ENCODE measurements at places on chromosomes 2 and 18.
A peak's percentile ranks its signal among the peaks of the same experiment; 100 is the strongest.

DNA sequence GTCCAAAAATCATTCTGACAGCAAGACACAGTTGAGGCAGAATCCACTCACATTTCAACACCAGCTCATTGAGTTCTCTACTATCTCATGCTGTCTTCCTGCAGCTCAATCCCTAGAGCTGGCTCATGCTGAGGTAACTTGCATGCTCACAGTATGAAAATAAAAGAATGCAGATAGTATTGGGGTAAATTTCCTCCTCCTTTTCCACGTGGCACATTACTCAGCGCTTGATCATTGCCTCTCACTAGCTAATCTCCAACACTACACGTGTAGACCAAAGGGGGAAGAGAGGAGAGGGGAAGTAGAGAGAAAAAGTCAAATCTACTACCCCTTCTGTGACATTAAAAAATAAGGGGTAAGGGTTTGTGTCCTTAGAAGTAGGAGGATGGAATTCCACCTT is 300.6 kb downstream of the AFF3 start:
- no peak for DNase-seq

- DNase-seq, result no peak
Measured at GRCh38 chr2:240594511-240595380, 8.2 kb downstream of the CAPN10 start.

GRCh38 chr2:25301453-25302352 is 40.0 kb downstream of the DNMT3A start:
- DNase-seq, result peak; percentile 71

DNA sequence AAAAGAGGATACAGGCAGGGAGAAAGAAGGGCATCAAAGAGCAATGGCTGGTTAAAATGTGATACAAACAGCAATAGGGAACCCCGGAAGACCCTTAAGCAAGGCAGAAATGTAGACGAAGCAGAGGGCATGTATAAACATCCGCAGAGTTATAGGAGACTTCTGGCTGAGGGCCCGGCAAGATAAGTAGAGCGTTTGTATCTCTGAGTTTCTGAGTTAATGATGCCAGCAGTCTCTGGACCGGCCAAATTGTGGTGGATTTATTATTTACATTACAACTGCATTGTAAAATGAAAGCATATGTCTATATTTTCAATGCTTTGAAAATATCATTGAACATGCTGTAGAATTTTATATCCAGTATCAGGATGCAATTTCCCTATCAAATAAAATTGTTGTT is 148.0 kb upstream of the KCTD1 start:
- DNase-seq, result no peak

DNA sequence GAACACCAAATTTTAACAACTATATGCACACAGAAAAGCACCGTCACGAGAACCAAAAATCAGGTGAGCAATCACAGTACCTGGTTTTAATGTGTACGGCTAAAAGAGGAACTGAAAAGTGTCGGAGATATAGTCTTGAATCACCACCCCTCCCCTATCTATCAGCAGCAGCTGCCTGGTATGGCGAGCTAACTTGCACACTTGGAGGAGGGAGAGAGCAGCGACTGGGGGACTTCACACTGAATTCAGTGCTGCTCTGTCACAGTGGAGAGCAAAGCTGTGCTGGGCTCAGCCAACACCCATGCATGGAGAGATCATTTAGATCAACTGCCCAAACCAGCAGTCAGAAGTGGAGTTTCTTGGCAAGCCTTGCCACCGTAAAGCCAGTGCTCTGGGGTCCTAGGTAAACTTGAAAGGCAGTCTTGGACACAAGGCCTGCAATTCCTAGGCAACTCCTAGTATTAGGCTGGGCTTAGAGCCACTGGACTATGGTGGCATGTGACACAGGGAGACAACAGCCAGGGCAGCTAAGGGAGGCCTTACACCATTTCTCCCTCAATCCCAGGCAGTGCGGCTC is 89.2 kb upstream of the CD226 start:
- DNase-seq, result no peak

- DNase-seq, result no peak
Measured at GRCh38 chr2:151157000-151157735, 104.5 kb downstream of the RBM43 start.

DNA sequence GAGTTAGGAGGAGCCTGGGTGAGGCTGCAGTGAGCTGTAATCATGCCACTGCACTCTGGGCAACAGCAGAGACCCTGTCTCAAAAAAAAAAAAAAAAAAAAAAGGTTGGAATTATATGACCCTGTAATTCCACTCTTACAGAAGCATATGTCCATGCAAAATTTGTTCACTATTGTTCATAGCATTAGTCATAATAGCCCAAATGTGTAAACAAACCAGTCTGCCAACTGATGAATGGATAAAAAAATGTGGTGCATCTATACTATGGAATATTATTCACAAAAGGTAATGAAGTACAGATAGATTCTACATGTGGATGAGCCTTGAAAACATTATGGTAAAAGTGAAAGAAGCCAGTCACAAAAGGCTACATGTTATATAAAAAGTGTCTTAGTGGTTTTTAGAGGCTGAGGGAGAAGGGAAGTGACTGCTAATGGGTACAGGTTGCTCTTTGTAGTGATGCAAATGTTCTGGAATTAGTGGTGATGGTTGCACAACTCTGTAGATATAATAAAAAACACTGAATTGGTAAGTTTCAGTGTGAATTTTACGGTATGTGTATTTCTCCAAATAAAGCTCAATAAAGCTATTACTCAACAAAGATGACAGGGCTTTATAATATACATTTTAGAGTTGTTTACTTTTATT is 9.4 kb downstream of the COA5 start:
- no peak for DNase-seq

GRCh38 chr2:96530144-96530430 is 6.5 kb upstream of the ARID5A start:
- no peak for DNase-seq

- DNase-seq, result no peak
Measured at GRCh38 chr2:37230581-37230980, 815 bp downstream of the CEBPZ start.

DNA sequence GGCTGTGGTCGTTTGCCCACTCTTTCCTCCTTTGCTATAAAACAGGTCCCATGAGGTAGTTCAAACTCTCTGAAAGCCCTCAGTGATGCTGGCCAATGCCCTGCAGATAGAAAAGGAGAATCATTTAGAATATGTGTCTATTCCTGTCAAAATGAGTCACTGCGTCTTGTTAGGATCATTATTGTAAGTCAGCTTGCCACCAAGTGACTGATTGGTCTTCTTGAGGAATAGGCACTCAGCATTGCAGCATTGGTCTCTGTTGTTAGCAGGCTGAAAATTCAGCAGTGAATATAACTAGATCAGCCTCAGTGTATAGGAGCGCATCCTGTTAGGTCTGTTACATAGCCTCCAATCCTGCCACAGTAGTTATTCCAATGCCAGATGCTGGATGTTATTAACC is 28.9 kb downstream of the PRKRA start:
- no peak for DNase-seq

- DNase-seq, result no peak
Measured at GRCh38 chr2:63058144-63058920, 7.7 kb downstream of the OTX1 start.

DNA sequence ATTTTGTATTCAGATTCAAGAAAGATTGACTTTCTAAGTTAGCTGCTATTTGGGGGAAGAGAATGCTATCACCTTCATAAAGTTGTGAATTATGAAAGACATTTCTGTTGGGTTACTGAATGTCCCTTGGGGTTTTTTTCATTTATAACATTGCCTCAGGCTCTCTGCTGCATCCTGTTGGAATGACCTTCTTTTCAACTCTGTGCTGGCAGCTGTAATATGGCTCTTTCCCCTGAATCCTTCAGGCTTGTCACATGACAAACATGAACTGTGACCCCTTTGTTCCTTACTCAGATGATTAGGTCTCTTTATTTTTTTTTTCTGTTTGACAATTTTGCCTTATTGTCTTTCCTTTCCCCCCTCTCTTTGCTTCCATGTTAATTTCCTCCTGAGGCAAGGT is 159.8 kb downstream of the TAF4B start:
- no peak for DNase-seq

- no peak for DNase-seq
Measured at GRCh38 chr18:79720359-79720733, 40.7 kb downstream of the CTDP1 start.

DNA sequence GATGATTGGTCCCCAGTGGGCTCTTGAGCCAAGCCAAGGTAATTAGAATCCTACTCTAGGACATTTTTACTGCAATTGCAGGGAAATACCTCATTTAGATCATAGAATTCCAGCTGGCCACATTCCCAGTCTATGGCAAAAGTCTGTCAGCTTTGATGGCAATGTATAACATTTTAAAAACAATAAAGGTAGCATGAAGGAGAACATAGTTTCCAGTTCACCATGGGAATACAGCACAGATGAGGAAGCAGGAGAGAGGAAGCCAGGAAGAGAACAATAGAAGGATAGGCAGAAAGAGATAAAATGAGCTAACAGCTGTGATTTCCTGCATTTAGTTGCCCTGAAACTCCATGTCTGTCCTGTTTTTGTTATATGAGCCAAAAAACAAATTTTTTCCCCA is 897.3 kb upstream of the DDX18 start:
- DNase-seq, result no peak

DNA sequence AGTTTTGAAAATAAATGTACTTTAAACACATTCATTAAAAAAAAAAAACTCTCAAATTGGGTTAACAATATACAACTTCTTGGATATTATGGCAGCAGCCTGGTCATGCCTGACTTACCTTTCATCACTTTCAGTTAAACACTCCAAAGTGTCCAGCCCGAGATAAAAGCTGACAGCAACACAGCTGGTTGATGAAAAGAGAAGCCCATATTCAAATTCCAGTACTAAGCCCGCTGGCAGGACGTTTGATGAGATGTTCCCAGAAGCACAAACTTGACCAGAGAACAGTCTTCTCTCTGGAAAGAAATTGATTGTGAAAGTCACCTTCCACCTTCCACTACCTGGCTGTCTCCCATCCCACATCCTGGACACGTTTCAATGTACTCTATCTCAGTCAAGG is 586.3 kb downstream of the TDRD15 start:
- no peak for DNase-seq

DNA sequence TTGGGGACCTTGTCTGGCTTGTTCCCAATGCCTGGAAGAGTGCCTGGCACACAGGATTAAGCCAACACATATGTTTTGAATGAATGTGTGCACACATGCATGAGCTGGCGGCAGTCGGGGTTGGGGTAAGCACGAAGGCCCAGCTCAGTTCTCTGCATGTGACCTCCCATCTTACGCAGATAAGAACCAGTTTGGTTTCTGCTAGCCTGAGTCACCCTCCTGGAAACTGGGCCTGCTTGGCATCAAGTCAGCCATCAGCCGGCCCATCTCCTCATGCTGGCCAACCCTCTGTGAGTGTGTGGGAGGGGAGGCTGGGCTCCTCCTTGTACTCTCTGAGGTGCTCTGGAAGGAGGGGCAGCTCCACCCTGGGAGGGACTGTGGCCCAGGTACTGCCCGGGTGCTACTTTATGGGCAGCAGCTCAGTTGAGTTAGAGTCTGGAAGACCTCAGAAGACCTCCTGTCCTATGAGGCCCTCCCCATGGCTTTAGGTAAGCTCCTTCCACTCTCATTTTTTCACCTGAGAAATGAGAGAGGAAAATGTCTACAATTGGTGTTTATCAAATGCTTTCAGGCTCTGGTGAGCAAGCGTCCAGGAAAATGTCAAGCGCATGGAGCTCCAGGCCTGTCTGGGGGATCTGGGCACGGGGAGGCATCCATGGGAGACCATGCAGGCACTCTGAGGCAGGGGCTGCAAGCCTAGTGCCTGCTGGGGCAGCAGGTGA is 9.7 kb upstream of the IL1RN start:
- no peak for DNase-seq

DNA sequence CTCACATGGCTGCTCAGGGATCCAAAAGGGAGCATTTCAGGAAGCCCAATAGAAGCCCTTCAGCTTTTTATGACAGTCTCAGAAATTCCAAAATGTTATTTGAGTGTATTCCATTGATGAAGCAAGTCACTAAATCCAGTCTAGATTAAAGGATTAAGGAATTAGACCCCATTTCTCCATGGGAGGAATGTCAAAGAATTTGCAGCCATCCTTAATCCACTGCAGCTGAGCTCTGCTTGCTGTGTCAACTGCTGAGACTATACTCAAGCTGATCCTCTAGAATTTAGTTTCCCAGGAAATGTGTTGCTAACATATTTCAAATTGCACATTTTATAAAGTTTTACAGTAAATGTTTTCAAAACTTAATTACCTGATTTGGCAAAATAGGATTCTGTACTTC is 28.4 kb upstream of the C2orf69 start:
- DNase-seq, result no peak

- DNase-seq, result no peak
Measured at GRCh38 chr18:21074336-21075323, 37.0 kb downstream of the ROCK1 start.

GRCh38 chr2:143231254-143231645 is 102.0 kb downstream of the ARHGAP15 start:
- DNase-seq, result no peak

- no peak for DNase-seq
Measured at GRCh38 chr18:54558609-54559585, 32.1 kb upstream of the DYNAP start.

DNA sequence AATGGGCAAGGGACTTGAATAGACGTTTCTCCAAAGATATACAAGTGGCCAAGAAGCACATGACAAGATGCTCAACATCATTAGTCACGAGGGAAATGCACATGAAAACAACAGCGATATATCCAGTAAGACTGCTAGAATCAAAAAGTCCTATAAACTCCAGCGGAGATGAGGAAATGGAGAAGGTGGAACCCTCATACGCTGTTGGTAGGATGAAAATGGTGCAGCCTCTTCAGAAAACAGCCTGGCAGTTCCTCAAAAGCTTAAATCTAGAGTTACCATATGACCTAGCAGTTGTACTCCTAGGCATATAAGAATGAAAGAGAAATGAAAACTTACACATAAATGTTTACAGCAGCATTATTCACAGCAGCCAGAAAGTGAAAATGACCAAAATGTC is 48.1 kb downstream of the HPCAL1 start:
- DNase-seq, result no peak

GRCh38 chr2:176443946-176444345 is 174.7 kb downstream of the MTX2 start:
- no peak for DNase-seq

DNA sequence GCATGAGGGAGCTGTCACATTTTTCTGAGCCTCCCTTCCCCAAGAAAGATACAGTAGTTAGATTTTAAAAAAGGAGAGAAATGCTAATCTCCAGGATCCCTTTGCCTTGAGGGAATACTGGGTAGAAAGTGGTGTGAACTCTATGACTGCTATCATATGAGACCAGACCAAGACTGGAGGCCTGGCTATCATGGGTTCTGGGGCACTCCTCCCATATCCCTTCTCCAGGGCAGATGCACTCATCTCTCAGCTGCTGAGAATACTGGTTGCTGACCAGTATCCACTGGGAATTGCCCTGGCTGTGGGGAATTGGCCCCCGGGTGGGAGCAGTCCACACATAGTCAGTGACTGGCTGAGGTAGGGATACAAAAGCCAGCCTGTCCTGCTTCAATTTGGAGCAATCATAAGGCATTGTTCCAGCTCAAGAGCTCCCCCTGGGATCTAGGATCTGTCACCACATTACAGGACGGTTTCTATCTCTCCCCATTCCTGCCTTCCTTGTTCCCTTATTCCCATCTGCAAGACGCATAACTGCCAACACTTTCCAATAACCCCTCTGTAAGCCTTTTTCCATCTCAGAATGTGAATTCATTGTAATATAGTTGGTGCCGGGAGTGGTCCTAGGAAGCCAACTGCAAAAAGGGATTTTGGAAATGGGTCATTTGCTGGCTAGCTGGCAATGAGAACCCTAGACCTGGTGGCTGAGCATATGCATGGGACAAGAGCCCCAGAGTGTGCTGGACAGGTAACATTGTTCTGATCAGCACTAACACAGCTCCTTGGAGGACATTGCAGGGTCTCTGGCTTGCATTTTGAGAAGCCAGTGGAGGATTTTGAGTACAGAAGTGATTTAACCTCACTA is 35.4 kb upstream of the REEP1 start:
- DNase-seq, result no peak

- DNase-seq, result no peak
Measured at GRCh38 chr2:154489266-154489858, 209.1 kb upstream of the KCNJ3 start.
